Mesenteric fat pad (tissue), 1 donor: ENCODE measurements at places on chromosomes 3 and 15. TPM values are rescaled to one million over a fixed set of nuclear protein-coding genes. Genes with fewer than 3 reads are reported as not detected.

DNA sequence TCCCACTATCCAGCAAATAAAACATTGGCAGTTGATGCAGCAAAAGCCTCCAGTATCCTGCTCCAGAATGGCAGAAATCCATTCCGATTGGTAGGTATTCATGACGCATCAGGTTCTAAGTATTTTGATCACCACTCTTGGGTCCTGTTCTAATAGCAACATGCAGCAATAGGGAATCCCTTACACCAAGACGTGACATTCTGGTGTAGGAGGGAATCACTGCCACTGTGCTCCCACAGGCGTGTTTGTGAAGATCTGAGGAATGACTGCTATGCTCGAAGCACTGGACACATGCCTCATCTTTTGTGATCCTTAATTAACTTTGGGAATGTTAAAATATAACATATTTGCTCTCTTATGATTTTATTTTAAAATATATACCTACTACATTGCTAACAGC is 552.9 kb downstream of the MECOM start:
- no peak for DNase-seq

- DNase-seq, result no peak
Observed at GRCh38 chr3:171620825-171621434, 160.7 kb upstream of the TNIK start.

DNA sequence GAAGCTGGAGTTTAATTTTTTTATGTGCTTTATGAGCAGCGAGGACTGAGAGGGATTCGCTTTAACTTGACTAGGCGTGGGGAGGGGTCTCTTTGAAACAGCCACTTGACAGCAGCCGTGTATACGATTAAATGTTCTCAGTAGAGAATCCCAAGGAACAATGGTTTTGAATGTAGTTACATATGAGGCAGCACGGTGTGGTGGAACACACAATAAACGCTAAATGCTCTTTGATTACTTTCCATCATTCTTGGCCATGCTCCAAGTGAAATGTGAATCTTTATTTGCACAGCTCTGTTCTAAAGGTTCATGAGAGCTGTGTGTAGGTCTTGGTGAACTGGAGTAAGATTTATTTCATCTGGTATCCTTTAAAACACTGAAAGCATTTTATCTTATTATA is 251.4 kb upstream of the TGFBR2 start:
- no peak for DNase-seq

DNA sequence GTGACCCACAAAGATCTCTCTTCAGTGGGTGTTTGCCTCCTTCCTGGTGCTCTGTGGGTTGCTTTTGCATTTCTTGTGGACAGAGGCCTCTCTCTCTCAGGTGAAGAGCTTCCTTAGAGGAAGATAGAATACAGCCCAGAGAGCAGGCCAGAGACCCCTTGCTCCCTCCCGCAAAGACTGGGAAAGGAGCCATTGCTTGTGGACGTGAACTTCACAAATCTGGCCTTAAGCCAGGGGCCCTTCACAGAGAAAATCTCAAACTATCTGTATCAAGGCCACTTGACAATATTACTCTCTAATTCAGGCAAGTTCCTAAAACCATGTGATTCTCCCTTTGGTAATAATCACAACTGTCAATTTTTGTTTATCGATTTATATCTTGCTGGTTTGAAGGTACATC is 30.4 kb upstream of the CLK3 start:
- no peak for DNase-seq

- peak; percentile 87 for DNase-seq
Observed at GRCh38 chr15:66789029-66790025, 87.3 kb downstream of the SMAD6 start.

GRCh38 chr3:186509423-186509822 is 34.8 kb downstream of the CRYGS start:
- no peak for DNase-seq

DNA sequence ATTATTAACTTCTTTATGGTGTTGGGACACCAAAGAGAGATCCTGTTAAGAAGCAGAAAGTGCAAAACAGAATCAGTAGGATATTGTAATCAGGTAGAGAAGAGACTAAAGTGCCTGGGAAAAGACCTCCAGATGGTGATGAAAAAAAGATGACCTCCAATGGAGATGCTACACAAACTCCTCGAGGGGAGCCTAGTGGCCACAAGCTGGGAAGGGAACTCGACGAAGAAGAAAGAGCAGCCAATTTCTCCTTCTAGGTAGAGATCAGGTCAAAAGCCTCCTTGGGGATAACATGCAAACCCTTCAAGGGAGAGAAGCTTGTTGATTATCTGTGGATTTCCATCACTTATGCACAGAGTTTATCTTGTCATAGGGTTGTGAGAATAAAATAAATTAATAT is 647.6 kb downstream of the ROBO2 start:
- no peak for DNase-seq

DNA sequence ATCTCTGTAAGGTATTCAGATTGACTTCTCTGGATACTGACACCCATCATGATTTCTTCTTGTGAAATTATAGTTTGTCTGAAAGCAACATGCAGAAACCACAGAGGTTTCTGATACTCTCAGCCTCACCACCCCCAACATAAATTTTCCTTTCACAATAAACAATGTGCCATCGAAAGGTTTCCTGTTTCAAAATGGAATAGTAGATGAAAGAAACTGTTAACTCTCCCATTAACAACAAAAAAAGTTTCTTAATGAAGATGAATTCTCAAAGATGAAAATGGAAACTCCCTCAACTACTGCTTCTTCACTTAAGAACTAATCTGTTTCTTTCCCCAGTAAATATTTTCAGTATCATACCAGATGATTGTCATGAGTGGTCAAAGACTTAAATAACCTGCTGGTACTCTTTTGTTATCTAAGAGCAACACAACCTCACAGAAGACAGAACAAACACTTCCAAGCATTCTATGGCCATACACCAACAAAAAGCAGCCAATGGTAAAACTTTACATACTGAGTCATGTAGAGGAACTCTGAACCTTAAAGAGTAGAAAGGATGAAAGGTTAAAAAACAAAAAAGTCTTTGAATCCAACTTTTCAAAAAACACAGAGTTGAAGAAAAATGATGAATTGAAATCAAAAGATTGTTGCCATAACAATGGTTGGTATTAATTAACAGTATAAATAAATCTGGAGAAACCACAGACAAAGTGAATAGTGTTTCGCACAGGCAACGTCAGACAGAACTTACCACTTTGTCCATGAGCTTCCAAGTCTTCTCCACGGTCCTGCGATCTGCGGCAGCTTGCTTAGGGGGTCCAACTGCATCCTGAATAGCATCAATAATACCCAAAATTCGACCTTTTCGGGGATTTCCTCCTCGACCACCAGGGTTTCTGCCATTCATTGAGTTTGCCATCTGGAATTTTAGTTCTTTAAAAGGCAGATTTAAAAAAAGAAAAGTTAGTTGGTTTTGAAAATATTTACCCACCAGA is 1.9 kb downstream of the CBLB start:
- no peak for DNase-seq

- peak; percentile 67 for DNase-seq
Observed at GRCh38 chr3:127209840-127210653, 17.1 kb downstream of the PRR23E start.

- DNase-seq, result no peak
Observed at GRCh38 chr15:42070976-42071350, 23.4 kb downstream of the PLA2G4D start.

DNA sequence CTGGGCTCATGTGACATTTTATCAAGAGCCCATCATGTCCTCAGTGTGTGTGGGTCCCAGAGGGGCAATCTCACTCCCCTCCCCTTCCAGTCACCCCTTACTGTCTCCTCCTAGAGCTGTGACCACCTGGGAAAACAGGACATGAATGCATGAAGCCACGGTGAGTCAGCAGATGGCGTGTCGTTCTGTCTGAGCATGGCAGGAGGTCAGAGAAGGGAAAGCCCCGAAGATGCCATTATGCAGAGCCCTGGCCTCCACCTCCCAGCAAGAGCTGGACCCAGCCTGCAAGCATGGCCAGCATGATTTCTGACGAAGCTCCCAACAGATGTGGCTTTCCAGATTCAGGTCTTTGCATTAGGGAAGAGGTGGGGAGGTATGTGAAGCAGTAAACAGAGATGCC is 118.5 kb downstream of the TLE3 start:
- no peak for DNase-seq

GRCh38 chr15:31502541-31503229 is 176.1 kb downstream of the KLF13 start:
- no peak for DNase-seq

DNA sequence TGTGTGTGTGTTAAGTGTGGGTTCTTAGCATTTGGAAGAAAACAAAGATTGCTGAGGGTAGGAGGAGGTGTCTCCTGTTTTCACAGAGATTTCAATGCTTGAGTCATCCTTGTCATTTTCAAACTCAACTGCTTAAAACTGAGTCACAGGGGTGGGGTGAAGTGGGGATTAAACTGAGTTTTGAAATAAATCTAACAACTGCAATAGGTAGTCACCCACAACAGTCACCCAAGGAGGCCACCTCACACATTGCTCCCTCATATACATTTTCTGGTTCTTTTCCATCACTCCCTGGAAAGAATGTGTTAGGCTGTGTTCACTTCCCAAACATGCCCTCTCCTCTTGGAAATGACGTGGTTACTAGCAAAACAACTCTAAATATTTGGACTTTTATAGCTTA is 187.7 kb upstream of the CMC1 start:
- DNase-seq, result no peak

- DNase-seq, result no peak
Observed at GRCh38 chr3:160069986-160070385, 81.4 kb downstream of the IL12A start.

- no peak for DNase-seq
Observed at GRCh38 chr3:187987924-187988323, 166.0 kb upstream of the LPP start.

DNA sequence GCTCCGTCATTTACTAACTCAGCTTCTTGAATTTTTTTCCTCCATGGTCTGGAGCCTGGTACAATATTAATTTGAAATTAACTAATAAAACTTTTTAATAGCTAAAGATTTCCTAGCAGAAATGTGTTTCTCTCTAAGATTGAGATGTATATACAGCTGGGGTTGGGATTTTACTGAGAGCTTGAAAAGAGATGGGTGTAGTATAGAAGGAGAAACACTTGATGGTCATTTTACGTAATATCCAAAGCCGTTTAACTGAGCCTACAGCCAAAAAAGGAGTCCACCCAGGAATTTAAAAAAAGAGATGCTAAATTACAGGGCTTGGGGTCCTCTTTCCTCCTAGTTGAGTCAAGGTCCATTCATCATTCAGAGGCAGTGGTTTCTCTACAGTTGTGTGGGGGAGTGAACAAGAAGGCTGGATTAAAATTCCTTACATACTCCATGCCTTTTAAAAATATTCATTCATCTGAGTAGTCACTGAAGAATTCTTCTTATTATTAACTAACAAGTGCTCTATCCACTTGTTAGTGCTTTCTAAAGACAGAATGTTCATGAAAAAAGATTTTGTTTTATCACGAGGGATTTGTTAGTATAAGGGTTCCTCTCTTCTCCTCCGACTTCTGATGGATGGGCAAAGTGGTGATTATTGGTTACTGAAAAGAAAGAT is 255.3 kb upstream of the IL12A start:
- DNase-seq, result no peak

DNA sequence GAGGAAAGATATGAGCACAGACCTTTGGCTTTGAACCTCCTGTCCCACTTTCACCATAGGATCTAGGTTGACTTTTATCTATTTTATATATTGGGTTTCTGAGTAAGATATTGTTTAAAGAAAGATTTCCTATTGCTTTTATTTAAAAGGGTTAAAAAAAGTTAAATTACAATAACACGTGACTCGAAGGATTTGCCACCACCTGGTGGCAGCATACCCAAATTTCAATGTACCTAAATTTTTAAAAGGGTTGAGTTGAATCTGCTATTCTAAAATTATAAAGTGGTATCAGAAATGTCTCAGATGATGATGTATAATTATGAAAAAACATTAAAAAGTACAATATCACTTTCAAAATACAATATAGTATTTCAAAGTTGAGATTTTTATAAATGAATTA is 368.4 kb downstream of the MECOM start:
- no peak for DNase-seq

- DNase-seq, result no peak
Observed at GRCh38 chr15:96042734-96043224, 287.7 kb upstream of the NR2F2 start.

- no peak for DNase-seq
Observed at GRCh38 chr3:102510663-102511062, 75.8 kb downstream of the ZPLD1 start.

DNA sequence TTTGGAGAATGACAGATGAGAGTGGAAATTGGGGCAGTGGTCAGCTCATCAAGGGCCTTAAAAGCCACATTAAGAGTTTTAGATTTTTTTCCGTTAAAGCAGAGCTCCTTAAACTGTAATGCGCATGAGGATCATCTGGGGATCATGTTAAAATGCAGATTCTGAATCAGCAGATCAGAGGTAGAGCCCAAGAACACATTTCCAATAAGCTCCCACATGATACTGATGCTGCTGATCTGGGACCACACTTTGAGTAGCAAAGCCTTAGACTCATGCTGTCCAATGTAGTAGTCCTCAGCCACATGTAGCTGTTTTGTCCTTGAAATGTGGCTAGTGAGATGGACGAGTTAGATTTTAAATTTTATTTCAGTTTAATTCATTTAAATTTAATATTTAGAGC is 26.3 kb upstream of the POMGNT2 start:
- no peak for DNase-seq

GRCh38 chr3:23203708-23204330 is 692 bp downstream of the UBE2E2 start:
- no peak for DNase-seq

- DNase-seq, result no peak
Observed at GRCh38 chr3:176522436-176522835, 674.8 kb downstream of the TBL1XR1 start.

The KNG1 gene
- not detected for total RNA-seq

The CPN2 gene
- total RNA-seq, result 0.16 TPM

The LYZL4 gene
- total RNA-seq, result not detected

The SHC4 gene
- total RNA-seq, result not detected

The ACTRT3 gene
- total RNA-seq, result 3.7 TPM

The SLC6A11 gene
- total RNA-seq, result not detected

The LRRC15 gene
- 0.35 TPM for total RNA-seq

The ATP8B4 gene
- 31.5 TPM for total RNA-seq
